ENCODE measurements at places on chromosomes 5 and 9.

DNA sequence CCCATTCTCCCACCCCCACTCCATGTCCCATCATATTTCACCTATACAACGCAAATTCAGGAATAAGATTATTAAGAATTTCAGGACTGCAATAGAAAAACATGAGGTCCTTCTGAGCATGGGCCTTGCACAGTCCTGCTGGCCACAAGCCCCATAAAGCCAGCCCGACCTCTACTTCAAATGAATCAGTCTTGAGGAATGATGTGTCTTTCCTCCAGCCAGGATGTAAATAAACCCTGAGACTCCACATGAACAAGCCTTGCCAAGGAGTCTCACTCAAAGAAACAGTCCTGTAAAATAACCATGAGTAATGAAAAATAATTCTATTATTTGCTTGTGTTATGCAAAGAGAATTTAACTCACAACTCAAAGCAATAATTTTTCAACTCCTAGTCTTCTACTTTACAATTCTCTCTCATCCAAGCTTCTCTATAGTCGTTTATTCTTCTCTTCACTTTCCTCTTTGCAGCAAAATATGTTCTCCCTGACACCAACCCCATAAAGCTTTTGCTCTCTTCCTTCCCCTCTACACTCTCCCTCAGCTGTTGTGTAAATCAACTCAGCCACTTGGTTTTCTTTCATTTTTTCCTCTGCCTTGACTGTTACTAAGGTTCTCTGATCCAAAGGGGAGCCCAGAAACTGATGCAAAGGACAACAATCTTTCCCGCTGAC is 140.1 kb upstream of the MOCS2 start:
- peak; percentile 89 for DNase-seq

- no peak for DNase-seq
Measured at GRCh38 chr9:16540743-16541613, 329.5 kb downstream of the BNC2 start.

GRCh38 chr9:87662808-87663528 is 63.0 kb upstream of the CTSL start:
- DNase-seq = peak; percentile 87

GRCh38 chr5:136526791-136527190 is 161.4 kb upstream of the TRPC7 start:
- DNase-seq = no peak

DNA sequence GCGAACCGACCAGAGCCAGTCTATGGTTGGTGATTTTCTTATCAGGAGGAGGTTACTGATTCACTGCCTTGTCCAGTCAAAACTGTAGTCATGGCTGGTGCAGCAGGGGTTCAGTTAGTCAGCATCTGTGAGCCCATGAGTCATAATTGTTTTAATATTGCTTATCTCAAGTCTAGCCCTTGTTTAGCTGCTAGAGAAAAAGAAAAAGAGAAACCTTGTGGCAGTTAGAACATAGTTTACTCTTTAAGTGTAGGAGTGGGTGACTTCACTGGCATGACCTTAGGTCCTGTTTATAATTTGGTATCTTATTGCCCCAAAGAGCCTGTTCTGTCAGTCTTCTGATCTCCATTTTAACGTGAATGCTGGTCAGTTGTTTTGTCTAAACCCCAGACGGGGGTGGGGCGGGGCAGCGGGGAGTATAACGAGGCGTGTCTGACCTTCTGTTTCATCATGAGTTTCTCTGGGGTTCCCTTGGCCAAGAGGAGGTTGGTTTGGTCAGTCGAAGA is 76.9 kb upstream of the NFIL3 start:
- DNase-seq = peak; percentile 76

GRCh38 chr5:57675236-57675635 is 192.6 kb upstream of the ACTBL2 start:
- no peak for DNase-seq

DNA sequence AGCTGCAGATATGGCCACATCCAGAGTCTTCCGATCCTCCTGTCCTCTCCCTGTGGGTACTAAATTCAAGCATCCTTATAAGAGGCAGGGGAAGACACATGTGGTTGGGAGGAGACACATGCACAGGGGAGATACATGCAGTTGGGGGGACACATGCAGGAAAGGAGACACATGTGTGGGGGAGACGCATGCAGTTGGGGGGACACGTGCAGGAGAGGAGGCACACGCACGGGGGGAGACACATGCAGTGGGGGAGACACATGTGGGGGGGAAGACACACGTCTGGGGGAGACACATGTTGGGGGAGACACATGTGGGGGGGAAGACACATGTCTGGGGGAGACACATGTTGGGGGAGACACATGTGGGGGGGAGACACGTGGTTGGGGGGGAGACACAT is 21.2 kb upstream of the OLFM1 start:
- no peak for DNase-seq

GRCh38 chr9:95733741-95734666 is 141.5 kb upstream of the ERCC6L2 start:
- DNase-seq = no peak

- no peak for DNase-seq
Measured at GRCh38 chr9:89477811-89478630, 19.9 kb downstream of the SEMA4D start.

- DNase-seq = no peak
Measured at GRCh38 chr5:20615888-20616563, 628.0 kb upstream of the CDH18 start.

- DNase-seq = no peak
Measured at GRCh38 chr9:113293285-113293878, 9.8 kb downstream of the RNF183 start.

DNA sequence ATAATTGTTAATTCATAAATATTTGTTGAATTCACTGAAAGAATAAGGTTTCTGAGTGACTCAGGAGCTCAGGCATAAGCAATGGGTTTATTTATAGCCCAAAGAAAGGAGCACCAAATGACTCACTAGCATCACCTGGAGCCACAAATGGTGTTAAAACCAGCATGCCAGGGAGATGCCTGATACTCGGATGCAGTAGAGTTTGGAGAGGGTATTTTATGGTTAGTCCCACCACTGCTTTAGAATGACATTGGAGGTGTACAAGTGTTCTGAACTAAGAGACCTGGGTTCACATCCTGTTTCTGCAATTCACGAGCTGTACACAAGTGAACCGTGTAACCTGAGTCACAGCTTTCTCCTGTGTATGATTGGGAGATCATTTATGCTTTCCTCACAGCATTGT is 25.2 kb downstream of the CCL28 start:
- DNase-seq = no peak

GRCh38 chr5:168153876-168154270 is 137.6 kb upstream of the WWC1 start:
- peak; percentile 35 for DNase-seq

DNA sequence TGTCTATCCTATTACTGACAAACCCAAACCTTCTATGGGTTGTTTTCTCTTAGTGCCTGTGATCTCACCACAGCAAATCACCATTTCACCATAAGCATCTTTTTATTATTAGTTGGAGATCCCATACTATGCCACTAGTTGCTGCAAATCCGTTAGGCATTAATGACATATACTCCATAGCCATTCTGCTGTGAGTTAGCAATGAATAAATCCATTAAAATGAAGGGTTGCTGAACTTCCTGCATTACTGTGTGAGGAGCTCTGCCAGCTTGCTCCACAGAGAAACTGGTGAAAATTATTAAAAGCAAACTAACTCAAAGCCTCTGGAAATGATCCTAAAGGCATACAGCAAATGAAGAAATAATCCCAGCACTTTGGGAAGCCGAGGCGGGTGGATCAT is 102.0 kb downstream of the CFAP95 start:
- DNase-seq = no peak

DNA sequence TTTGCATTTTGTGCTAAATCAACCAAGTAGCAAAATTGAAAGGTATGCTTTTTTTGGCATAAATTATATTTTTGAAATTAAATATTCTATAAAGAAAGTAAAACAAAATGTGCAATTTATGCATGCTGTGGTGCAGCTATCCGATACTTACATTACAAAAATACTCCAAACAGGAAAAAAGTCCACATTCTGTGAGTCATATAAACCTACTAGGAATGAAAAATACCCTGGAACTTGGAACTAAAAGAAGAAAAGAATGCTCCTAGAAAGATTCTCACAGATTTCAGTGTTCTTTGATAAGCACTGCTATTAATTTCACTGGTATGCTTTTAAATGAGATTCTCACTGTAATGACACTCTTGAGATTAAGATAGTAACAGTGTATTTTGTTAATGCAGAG is 92.6 kb downstream of the OSMR start:
- no peak for DNase-seq

- DNase-seq = no peak
Measured at GRCh38 chr5:72921886-72922285, 34.0 kb upstream of the FCHO2 start.

DNA sequence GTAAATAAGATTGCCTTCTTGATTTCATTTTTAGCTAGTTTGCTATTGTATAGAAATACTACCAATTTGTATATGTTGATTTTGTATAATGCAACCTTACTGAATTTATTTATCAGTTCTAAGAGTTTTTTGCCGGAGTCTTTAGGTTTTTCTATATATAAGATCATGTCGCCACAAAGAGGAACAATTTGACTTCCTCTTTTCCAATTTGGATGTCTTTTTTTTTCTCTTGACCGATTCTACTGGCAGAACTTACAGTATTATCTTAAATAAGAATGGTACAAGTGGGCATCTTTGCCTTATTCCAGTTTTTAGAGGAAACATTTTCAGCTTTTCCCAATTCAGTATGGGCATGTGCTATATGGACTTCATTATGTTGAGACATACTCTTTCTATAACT is 624.7 kb upstream of the ACO1 start:
- no peak for DNase-seq

DNA sequence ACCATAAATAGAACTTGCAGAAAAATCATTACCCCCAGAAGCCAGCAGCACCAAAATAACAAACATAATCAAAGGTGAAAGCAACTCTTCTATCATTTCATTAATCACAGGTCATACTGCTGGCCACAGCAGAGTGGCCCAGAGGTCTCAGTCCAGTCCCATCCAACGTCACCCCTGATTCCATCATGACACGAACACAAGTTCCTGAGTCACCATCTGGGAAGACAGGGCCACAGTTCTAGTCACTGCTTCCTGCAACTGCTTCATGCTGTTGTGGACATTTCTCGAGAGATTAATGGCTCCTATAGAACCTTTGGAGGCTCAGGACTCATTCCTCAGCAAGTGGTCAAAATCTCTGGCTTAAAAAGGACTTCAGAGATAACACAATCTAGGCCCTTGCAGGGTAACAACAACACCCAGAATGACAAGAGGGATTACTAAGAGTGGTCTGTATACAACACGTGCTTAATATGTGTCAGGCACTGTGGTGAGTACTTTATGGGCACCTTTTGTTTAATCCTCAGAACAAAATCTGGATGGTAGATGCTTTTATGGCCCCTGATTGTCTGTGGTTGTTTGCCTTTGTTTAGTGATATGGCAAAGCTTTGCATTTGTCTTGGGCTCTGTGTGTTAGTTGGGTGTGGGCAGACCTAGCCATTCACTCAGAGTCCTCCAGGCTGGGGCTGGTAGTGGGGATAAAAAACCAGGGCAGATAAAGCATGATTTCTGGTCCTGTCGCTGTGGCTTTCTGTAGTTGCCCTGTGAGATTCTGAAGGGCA is 184.3 kb downstream of the DAB2IP start:
- DNase-seq = no peak

DNA sequence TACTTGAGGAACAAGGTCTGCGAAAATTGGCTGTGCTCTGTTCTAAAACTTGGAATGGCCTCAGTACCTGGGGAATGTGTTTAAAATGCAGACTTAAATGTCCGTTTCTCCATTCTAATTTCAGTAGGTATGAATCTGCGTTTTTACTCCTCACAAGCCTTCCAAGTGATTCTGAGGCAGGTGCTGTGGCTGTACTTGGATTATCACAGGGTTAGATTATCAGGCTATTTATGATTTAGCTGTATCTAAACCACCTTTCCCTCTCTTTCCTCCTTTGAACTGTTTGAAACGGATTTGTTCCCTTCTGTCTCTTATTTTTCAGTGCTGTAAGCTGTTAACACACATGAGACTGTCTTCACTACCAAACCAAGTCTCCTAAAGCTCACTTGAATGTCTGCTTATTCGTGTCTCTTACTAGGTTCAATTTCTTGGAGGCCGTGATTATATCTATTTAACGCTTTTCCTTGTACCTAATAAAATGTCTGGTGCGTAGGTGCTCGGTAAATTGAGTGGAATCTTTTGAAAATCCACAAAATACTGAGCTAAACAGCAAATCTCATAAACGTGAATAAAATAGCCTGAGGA is 714 bp upstream of the CETN3 start:
- no peak for DNase-seq

DNA sequence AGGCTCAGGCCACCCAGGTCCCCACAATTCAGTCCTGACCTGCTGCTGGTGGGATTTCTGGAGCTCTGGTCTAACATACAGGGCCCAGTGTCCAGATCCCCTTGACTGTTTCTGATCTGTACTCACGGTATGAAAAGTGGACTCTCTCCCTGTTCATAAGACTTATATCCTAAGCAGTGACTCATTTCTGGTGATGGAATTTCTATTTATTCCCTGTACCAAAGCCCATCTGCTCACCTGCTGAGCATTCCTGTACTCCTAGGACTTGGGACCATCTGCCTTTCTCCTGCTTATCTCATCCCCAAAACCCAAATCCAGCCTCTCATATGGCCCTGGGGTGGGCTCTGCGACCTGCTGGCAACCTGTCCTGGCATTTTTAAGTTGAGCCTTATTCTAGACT is 86.6 kb downstream of the APBA1 start:
- DNase-seq = no peak

GRCh38 chr5:119332978-119333401 is 22.8 kb upstream of the TNFAIP8 start:
- no peak for DNase-seq

DNA sequence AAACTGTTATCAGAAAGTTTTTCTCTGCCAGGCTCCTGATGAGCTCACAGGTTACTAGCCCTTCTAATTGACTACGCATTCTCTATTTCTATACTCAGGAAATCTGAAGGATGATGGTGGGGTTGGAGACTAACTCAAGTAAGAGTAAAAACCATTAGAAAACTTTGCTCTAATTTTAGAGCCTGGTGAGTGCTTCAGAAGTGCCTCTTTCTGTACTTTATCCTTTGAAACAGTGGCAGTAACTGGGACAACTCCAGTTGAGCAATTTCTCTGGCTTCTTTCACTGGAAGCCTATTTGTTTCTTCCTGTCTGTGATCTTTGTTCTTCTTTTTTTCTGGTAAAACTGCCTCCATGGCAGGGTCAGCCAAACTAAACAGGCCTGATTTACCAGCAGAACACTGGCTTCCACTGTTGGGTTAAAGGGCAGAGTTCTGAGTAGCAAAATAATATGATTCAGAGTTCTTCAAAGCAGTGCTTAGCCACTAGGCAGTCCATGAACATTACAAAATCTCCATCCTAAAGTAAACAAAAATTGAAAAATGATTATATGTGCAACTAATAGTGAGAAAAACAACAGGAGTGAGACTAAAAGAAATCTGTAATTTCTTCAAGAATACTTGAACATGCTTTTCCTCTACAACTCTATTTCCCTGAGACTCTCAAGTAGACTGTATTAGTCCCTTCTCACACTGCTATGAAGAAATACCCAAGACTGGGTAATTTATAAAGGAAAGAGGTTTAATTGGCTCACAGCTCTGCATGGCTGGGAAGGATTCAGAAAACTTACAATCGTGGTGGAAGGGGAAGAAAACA is 79.8 kb downstream of the MROH2B start:
- no peak for DNase-seq

GRCh38 chr5:169164481-169164925 is 136.4 kb downstream of the SLIT3 start:
- DNase-seq = peak; percentile 80

Measured in AG08395 (cell line).